ENCODE measurements at places on chromosomes 3 and 15. TPM values are rescaled to one million over a fixed set of nuclear protein-coding genes. Genes with fewer than 3 reads are reported as not detected.

Gene SH2D7
- total RNA-seq: 0.29 TPM

Gene NEO1
- total RNA-seq: 1.7 TPM

Gene SNTN
- total RNA-seq: not detected

Gene TNNC1
- 2.1 TPM for total RNA-seq

Gene LTK
- 0.21 TPM for total RNA-seq

Gene CELF6
- total RNA-seq: 0.45 TPM

Gene SAMD7
- not detected for total RNA-seq

Gene PEAK1
- 30.4 TPM for total RNA-seq

Gene ACKR2
- total RNA-seq: 2.8 TPM

Gene HTR3E
- not detected for total RNA-seq

Gene CLRN1
- total RNA-seq: not detected

Gene LRRC31
- total RNA-seq: not detected

Gene ANKRD28
- 30.7 TPM for total RNA-seq

Gene PRTG
- total RNA-seq: not detected

Gene ARGFX
- total RNA-seq: not detected

Gene USF3
- 16.3 TPM for total RNA-seq

Gene IQCH
- total RNA-seq: 2.2 TPM

Gene CCDC39
- total RNA-seq: not detected

Gene OR5K2
- not detected for total RNA-seq

Gene PATL2
- 27.4 TPM for total RNA-seq

Gene SUSD5
- not detected for total RNA-seq

Gene IQCF5
- total RNA-seq: not detected

Gene EPHB1
- 1.1 TPM for total RNA-seq

Gene THAP10
- not detected for total RNA-seq

Gene IL16
- total RNA-seq: 243 TPM

Gene XIRP1
- total RNA-seq: not detected

Gene FBXL22
- 0.66 TPM for total RNA-seq

Gene RHOV
- not detected for total RNA-seq

Gene CLSTN2
- total RNA-seq: not detected

Gene SEC62
- 46.5 TPM for total RNA-seq

Gene USP8
- total RNA-seq: 58.8 TPM

Gene ALG1L2
- total RNA-seq: 0.90 TPM

Gene CCR9
- not detected for total RNA-seq

Gene FOXB1
- 0.50 TPM for total RNA-seq

Gene TMCO5A
- total RNA-seq: not detected

Gene PLSCR5
- not detected for total RNA-seq

Gene EXD1
- not detected for total RNA-seq

Gene ITPKA
- 0.29 TPM for total RNA-seq

Gene TRAT1
- 58.4 TPM for total RNA-seq

Gene CRYGS
- total RNA-seq: 5.6 TPM

Gene GXYLT2
- total RNA-seq: not detected
